ENCODE measurements at places on chromosomes 3 and 15.

- no peak for DNase-seq
Observed at GRCh38 chr3:163838769-163839168, 1239.5 kb downstream of the SI start.

GRCh38 chr3:161740421-161740820 lies 243.8 kb downstream of the OTOL1 start:
- no peak for DNase-seq

DNA sequence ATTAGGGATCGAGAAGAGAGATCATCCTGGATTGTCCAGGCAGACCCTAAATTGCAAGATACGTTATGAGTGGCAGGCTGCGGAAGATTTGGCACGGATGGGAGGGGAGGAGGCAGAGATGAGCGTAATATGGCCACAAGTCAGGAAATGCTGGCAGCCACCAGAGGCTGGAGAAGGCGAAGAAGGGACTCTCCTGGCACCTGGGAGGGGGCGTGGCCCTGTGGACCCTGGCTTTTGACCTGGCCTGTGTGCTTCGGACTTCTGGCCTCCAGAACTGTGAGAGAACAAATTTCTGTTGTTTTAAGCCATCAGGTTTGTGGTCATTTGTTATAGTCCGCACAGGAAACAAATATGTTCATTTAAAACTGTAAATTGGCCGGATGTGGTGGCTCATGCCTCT lies 31.9 kb upstream of the IGF1R start:
- no peak for DNase-seq

DNA sequence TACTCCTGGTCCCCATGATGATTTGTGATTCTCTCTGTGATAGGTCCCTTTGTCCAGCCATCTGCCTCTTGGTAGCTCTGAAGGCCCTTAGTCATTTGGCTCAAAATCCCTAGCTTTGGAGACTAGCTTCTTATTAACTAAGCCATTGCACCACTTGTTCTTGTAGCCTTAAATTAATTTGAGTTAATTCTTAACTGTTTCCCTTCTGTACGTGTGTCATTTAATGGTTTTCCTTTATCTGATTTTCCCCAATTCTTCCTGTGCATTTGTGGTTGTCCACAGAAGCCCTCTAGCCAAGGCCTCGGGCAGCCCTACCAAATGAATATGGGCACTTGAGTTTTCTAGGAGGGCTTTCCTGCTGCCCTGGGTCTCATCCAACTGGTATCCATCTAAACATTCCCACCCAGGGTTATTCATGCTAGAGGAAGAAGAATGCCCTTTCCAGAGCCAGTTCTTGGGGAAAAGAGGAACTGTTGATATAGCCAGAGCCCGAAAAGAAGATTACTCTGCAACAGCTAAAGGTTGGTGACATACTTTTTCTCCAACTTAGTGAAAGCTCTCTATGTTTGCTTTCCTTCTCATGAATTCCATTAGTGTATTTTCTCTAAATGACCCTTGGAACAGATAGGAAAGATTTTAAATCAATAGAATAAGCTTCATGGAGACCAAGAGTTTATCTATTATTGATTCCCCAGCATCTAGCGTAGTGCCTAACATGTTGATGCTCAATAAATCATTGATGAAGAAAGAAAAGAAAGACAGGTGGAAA lies 44.2 kb upstream of the ZBTB38 start:
- DNase-seq = no peak

GRCh38 chr3:156626104-156626503 lies 48.3 kb upstream of the TIPARP start:
- DNase-seq = no peak

DNA sequence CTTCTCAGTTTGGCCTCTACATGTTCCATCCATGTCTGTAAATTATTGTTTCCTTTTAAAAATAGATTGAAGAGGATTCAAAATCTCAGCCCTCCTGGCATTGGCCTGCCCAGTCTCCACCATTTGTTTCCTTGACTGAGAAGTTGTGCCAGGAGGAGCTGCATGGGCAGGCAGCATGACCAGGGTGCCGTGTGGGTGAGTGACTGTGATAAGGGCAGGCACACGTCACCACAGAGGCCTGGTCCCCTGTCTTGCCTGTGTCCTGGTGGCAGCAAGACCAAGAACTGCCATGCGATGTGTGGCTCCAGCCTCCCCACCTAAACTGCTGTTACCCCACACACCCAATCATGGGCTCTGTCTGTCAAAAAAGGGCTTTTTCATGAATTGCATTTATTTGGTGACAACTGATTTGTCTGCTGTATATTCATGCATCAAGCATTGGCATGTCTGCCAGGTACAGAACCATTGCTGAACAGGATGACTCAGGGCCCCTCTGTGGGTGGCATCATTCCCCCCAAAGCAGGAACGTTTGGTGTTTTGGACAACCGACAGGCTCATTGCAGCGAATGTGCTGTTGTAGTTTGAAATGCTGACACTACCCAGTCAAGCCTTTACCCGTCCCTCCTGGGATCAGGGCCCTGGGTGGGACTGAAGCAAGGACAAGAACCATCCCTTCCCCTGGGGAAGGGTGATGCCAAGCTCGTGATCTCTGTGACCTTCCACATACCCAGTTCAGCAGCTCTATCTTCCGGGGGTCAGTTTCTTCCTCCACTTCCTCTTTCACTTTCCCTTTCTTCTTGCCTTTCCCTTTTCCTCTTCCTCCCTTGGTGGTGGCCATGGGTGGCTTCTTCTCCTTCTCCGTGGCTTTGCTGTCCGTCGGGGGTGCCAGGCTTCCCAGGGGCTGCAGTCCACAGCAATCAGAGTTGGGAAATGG lies 51.6 kb downstream of the TRPM1 start:
- no peak for DNase-seq

GRCh38 chr3:43212914-43213611 lies 73.3 kb upstream of the SNRK start:
- DNase-seq = no peak

GRCh38 chr15:53196242-53196641 lies 406.1 kb upstream of the ONECUT1 start:
- no peak for DNase-seq

DNA sequence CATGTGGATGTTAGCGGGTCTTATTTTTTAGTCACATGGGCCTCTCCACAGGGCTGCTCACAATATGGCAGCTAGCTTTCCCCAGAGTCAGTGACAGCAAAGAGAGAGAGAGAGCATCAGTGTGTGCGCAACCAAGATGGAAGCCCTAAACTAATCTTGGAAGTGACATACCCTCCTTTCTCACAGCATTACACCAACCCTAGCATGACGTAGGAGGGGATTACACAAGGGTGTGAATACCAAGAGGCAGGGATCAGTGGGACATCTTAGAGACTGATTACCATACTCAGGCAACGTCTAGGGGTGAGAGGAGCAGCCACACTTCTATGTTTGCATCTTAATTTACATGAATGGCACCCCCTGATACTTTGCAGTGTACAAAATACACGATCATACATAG lies 3.5 kb upstream of the UBE2E2 start:
- DNase-seq = no peak

DNA sequence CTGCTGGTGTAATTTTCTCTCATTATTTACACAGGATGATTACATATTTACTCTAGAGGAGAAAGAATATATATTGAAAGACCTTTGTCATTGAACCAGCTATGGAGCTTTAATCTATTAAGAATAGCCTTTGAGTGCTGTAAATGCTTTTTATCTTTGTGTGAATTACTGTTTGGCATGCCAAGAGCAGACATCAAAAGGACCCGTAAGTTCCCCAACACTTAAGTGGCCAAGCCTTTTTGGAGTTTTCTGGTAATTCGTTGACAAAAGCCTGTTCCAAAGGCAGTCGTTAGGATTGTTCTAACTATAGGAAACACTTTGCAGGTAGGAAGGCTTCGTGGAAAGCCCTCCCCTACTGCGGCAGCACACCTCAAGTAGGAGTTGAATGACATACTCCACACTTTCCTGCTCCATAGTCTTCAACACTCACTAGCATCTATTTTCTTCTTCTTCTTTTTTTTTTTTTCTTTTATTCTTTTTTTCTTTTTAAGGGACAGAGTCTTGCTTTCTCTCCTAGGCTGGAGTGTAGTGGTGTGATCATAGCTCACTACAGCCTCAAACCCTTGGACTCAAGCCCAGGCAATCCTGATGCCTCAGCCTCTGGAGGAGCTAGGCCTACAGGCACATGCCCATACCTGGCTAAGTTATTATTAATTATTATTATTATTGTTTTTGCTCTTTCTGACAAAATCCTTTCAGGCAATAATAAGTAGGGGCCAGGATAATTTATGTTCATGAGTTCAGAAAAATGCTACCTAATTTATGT lies 98.6 kb downstream of the SUCNR1 start:
- DNase-seq = no peak

GRCh38 chr3:14938954-14939353 lies 8.4 kb upstream of the NR2C2 start:
- DNase-seq = no peak

GRCh38 chr3:55408193-55408826 lies 78.8 kb downstream of the WNT5A start:
- DNase-seq = no peak

GRCh38 chr3:197168063-197168462 lies 130.3 kb downstream of the DLG1 start:
- DNase-seq = no peak

DNA sequence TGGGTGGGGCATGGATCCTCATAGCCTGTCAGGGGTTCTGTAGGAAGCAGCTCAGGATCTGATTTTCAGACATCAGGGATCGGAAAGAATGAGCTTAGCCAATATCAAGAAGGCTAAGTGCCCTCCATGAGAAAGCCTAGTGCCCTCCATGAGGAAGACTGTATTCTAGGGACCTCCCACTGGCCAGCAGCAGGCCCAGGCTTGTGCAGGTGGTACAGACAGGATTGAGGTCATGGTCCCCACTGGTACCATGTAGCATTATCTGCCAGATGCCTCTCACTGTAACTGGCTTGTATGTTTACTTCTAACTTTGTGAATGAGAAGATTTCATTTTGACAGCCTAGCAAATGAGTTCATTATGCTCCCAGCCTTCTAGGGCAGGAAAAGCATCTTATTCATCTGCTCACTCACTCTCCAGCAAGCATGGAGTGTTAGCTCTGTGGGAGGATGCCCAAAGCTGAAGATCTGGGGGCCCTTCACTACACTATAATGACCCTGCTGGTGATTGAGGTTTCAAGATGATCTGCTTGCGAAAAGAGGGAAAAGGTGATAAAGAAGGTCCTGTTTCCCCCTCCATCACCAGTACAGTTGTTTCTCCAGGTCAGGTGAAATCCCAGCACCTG lies 7.5 kb downstream of the EPHB1 start:
- no peak for DNase-seq

DNA sequence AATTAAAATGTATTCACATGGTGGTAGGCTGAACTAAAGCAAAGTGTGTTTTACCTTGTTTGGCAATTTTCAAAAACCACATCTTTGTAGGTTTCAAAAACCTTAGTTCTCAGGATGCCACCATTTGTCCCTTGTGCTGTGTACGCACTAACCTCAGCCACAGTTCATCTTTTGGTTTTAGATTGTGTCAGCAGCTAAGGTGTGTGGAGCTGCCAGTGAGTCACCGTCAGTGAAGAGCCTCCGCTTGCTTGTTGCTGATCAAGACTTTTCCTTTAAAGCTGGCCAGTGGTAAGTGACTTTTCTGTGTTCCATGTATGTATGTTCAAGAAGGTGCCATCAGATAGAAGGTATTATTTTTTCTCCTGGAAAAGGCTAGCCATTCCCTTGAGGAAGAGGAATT lies 21.1 kb downstream of the OXNAD1 start:
- DNase-seq = no peak

DNA sequence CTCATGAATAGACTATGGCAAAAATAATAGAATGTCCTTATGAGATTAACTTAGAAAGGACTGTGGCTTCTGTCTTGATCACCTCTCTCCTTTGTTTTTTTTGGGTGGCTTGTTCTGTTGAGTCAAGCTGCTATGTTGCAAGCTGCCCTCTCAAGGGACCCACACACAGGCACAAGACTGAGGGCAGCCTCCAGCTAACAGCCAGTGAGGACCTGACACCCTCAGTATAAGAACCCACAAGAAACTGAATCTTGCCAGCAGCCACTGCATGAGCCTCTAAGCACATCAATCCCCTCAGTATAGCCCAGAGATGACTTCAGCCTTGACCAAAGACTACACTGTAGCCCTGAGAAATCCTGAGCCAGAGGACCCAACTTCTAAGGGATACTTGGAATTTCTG lies 361.1 kb downstream of the MCTP2 start:
- no peak for DNase-seq

DNA sequence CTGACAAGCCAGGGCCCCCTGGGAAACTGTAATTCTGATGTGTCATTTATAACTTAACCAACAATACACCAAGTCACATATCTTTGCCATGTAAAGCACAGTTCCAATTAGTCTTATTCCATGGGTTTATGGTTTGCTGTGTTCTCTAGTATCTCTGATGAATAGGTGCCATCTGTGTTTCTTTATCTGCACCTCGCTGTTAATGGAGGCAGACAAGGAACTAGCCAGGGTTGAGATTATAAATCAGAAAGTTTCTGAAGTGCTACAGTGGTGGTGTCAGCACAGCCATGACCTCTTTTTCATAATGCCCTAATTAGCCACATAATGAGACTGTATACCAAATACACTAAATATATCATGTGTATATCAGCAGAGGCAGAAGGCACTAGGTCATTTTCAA lies 866.4 kb downstream of the PLOD2 start:
- DNase-seq = no peak

DNA sequence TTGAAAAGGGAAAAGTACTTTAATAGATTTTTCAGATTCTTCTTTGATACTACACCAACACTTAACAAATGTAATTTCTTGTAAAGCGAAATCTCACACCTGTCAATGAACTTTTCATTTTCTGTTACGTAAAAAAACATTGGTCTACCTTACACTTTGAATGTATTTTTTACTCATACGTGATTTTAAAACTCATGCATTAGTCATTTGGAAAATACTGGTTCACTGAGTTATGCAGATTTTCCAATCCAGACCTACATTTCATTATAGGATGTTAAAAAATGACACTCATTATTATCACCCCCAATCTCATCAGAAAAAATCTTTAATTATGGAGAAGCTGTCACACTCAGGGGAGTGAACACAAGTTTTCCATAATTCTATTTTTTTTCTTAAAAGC lies 14.7 kb downstream of the VPS39 start:
- DNase-seq = no peak

GRCh38 chr3:129263161-129263910 lies 13.9 kb downstream of the COPG1 start:
- DNase-seq = no peak

GRCh38 chr3:177824190-177824786 lies 627.0 kb upstream of the TBL1XR1 start:
- DNase-seq = no peak

DNA sequence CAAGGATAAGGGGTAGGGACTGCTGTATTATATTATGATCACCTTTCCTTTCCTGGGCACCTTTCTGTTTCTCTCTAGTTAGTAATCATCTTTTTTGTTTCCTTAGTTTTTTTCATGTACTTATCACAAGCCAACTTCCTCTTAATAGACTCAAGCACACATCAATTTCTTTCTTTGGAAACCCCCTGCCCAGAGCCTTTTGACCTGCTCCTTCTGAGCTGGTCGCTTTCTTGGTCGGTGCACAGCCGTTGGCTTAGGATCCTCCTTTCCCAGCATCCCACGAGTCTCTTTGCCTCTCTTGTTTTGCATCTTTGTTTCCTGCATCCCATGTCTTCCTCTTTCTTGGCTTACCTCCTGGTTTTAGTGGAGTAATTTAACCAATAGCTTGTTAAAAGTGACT lies 26.9 kb downstream of the GASK1A start:
- DNase-seq = no peak
